ENCODE measurements at places on chromosomes 1 and 21.
A peak's percentile ranks its signal among the peaks of the same experiment; 100 is the strongest.

DNA sequence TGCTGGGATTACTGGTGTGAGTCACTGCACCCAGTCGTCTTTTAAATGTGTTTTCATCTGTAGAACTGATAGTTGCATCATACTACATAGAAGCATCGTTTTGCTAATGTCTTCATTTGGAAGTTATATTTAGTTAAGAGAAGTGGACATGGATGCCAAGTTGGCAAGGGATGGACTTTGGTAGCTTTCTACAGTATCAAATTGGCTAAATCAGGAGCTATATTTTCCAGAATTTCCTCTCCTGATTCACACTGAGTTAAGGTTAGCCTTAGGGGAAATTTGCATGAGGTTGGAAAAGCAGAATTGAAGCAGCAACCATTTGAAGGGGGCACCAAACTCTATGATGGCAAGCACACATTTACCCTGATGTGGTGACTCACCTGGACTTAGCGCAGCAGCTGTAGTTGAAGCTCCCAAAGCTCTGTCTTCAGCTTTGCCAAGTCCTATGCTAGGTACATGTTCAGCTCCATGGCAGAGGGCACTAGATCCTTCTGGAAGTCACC lies 43.9 kb downstream of the DUSP10 start:
- no peak for DNase-seq

- peak; percentile 76 for DNase-seq
These were observed at the start of gene FHAD1 for GRCh38 chr1:15246960-15247614. TSS of gene FHAD1 (plus strand) at chr1:15247223. CDS start at chr1:15251785, 4,562 bp downstream.

- no peak for DNase-seq
These were observed 191.6 kb downstream of the PTPRC start for GRCh38 chr1:198830412-198830811.

DNA sequence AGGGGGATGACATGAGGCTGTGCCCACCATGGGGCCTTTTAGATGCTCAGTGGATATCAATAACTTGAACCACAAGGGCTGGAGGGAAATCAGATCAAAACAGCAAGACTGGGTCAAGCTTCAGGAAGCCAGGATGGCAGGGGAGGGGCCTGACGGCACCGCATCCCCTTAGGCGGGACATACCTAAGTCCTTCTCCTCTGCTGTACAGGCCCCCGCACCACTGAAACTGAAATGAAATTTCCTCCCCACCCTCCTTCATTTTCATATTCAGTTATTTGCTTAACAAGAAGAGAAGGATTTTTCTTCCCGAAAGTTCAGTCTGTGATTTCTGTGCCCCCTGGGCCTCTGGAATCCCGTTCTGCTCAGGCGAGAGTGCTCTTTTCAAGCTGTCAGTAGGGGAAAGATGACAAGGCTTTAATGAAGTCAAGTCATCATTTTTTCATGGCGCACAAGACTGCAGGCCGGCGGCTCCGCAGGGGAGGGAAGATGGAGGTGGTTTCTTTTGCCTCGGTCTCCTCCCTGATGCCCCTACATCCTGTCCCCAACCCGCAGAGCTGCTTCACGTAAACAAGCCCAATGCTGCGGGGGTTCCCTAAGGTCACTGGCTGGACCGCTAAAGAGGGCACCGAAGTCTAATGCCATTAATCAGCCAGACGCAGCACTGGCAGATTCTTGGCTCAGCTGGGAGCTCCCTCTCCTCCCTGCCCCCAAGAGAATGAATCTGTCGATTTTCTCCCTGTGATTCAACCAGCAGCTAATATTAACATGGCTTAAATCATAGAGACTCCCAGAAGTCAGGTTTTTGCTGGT lies 264.8 kb downstream of the C1orf94 start:
- DNase-seq, result no peak

- DNase-seq, result no peak
These were observed 91.8 kb upstream of the NGF start for GRCh38 chr1:115429884-115430283.

GRCh38 chr1:59732214-59732955 lies 82.4 kb upstream of the HOOK1 start:
- DNase-seq, result no peak

Measured in thyroid gland (tissue), 4 donors.